Nephron progenitor cell (in vitro differentiated cells): ENCODE measurements at places on chromosomes 3 and 15.

DNA sequence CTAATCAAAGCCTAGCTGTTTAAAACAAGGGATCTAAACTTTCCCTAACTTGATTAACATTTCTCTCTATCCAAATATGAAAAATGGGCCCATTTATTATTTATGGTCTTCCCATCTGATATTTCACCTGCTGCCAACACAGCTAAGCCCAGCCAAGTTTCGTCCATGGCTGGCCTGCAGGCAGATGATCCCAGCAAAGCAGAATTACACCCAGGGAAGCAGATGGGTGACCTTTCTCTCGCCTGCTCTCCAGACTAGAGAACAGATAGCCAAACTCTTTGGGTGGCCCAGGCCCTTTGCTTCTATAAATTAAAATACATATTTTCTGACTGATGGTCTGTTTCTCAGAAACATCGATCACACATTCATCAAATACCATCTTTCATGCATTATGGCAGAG lies 1038.8 kb downstream of the AGBL1 start:
- DNase-seq, result peak; percentile 13

DNA sequence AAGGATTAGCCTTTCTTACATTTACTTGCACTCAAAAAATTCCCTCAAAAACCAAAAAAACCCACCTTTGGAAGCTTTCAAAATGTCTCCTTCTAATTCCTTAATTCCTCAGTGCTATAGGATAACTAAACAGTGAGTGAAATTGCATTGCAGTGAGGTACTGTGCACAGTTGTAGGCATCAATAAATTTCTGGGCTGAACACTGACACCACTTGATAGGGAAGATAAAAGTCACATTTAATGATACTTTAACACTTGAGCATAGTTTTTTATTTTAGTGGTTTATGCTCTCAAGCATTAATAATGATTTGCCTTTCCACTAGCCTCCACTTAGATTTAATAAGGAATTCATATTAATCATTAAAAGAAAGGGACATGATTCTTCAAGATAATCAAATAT lies 52.3 kb downstream of the MAP2K5 start:
- DNase-seq, result no peak

DNA sequence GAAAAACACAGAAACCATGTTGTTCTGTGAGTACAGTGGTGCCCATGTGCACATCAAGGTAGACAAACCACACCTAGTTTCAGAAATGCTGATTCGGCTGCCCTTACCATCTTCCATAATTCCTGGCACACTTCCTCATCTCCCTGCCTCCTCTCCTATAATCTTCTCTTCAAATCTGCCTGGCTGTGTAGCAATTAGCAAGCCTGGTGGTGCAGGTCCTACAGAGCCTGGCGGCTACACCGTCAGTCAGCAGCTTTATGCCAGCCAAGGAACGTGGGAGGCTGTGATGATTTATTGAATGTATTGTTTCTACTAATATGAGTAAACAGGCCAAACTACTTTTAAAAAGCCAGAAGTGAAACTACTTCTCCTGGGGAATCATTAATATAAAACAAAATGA lies 106.8 kb downstream of the SEMA6D start:
- DNase-seq, result no peak

- no peak for DNase-seq
These were observed 427.0 kb upstream of the RARB start for GRCh38 chr3:25000971-25001591.

DNA sequence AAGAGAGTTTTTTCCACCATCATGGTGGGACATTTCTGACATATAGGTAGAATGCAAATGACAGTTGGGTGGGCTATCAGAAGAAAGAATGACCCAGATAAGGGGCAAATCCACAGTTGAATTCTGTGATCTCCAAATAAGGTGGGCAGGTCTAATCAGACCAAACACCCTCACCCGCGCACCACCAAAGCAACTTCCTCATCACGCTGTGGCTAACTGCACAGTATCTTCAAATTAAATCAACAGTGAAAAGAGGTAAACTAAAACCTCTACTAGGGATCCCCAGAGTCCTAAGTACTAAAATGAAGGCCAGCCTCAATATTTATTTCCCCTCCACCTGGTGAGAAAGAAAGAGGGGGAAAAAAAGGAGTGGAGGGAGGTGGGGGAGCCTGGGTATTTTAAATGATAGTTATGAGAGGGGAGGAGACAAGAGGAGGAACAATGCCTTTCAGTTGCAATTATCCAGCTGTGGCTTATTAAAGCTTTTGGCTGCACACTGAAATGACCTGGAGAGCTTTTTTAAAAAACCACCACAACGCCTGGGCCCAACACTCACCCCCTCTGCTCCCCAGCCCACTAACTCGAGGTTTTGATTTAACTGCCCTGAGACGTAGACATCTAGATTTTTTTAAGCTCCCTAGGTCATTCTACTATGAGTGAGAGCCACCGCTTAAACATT lies 61.0 kb downstream of the LRIG1 start:
- DNase-seq, result no peak

DNA sequence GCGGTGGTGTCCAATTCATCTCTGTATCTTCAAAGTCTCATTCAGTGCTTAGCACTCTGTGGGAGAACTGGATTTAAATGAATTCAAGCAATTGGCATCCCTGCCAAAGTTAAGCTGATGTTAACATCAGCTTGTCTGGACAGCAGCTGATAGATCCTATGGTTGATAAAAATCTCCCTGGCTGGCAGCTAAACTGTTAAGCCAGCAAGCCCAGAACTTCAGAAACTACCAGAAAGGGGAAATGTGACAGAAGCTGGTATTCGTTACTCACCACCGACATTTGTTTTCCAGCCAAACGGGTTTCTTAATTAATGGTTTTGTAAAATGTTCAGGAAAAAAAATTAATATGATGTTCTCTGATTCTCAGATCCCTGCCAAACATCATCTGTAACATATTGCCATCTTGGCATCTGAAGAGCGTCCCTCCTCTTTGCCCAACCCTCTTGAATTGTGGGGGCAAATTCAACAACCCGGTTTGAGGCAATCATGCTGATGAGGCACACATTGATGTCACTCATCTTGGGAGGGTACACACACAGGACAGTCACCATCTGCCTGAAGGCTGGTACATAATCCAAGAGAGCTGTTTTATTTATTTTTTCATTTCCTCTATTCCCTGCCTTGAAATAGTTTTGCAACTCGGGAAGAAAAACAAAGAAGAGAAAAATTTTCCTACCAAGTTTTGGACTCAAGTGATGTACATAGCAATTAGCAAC lies 76.3 kb upstream of the ABHD17C start:
- no peak for DNase-seq

DNA sequence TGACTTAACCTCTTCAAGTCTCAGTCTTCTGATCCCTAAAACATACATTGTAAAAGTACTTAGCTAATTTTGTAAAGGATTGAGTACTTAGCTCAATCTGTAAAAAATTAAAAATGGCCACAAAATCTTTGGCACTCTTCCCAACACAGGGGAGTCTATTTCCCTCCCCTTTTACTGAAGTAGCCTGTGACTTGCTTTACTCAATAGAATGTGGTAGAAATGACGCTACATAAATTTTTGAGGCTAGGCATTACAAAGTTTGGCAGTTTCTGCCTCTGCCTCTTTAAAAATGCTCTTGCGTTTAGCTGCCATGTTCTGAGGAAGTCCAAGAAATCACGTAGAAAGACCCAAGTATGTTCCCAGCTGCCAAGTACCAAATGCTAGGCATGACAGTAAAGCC lies 80.2 kb downstream of the CBLB start:
- DNase-seq, result no peak

- DNase-seq, result no peak
These were observed 374.1 kb upstream of the RBMS3 start for GRCh38 chr3:28906561-28907310.

GRCh38 chr3:140370686-140371085 lies 307.2 kb upstream of the TRIM42 start:
- no peak for DNase-seq

DNA sequence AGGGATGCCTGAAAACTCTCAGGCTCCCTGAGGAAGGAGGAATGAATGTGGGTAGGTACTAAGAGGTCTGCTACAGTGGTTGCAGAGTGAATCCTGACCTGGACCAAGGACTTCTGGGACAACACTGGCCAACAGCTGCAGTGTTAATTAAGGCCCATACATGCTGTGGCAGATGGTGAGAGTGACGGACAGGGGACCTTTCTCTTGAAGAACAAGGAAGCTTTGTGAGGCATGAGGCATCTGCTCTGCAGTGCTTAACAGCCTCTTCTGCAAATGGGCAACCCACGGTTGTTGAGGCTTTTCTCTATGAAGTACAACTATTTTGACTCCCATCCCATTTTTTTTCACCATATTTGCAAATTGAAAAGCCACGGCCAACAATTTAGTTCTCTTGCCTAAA lies 26.6 kb upstream of the ACAN start:
- no peak for DNase-seq

GRCh38 chr3:141383555-141384129 lies 15.3 kb downstream of the ZBTB38 start:
- DNase-seq, result no peak

GRCh38 chr3:170598091-170598502 lies 12.2 kb upstream of the SLC7A14 start:
- DNase-seq, result no peak

- DNase-seq, result no peak
These were observed 19.3 kb upstream of the ATP10A start for GRCh38 chr15:25882466-25882865.

GRCh38 chr3:136708333-136708985 lies 43.7 kb downstream of the STAG1 start:
- DNase-seq, result no peak

- DNase-seq, result no peak
These were observed 213.1 kb upstream of the NECTIN3 start for GRCh38 chr3:110858549-110858948.

DNA sequence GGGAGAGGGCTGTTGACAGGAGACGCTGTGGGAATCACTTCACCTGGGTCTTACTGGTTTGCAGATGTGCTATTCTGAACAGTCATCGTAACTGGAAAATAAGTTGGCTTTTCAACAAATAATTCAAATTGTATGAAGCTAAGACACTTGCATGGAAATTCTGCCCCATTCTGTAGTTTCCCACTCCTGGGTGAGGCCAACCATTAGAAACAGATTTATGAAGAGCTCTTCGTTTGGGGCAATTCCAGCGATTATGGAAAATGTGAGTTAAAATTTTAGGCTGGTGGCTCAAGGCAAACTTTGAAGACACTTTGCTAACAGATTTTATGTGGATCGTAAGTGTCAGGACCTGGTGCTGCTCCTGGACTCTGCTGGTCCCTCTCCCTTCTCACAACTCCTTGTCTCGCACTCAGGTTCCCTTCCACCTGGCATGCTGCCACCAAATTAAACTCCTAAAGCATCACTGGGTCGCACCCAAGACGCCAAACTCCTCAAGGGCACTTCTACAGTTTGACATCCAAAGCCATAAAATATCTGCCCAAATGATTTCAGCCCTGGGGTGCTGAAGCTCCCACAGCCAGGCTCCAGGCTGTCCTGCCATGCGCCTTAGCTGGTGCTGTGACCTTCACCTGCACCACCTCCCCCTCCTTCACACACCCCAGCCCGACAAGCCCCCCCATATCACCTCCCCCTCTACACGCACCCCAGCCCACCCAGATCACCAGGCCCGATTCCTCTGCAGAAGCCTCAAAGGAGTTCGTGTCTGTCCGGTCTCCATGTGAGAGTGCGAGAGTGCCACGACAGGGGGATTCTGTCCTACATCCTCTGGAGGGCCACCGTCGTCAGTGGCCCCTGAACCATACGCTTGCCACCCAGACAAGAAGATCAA lies 138.4 kb downstream of the NSMCE3 start:
- DNase-seq, result no peak

- no peak for DNase-seq
These were observed 162.6 kb downstream of the IL1RAP start for GRCh38 chr3:190676481-190676880.

GRCh38 chr15:67085818-67086636 lies 20.6 kb downstream of the SMAD3 start:
- no peak for DNase-seq

DNA sequence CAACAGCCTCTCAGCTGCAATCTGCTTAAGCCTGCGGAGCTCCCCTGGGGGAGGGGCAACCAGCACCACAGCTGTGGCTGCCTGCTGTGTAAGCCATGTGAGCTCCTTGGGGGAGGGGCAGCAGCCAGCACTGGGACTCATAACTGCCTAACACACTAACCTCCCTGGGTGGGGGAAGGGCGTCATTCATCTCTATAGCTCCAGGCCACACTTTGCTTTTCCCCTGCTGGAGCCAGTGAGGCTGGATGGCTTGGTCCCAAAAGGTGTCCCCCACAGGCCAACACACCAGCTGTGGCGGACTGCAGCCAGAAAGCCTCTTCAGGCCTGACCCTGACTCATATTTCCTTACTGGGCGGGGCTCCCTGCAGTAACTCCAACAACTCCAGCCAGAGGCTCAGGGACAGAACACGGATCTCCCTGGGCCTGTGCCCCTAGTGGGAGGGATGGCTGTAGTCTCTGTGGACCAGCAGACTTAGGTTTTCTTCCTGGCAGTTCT lies 129.8 kb downstream of the PPM1L start:
- DNase-seq, result peak; percentile 69

GRCh38 chr3:29576181-29576580 lies 295.3 kb downstream of the RBMS3 start:
- DNase-seq, result no peak

DNA sequence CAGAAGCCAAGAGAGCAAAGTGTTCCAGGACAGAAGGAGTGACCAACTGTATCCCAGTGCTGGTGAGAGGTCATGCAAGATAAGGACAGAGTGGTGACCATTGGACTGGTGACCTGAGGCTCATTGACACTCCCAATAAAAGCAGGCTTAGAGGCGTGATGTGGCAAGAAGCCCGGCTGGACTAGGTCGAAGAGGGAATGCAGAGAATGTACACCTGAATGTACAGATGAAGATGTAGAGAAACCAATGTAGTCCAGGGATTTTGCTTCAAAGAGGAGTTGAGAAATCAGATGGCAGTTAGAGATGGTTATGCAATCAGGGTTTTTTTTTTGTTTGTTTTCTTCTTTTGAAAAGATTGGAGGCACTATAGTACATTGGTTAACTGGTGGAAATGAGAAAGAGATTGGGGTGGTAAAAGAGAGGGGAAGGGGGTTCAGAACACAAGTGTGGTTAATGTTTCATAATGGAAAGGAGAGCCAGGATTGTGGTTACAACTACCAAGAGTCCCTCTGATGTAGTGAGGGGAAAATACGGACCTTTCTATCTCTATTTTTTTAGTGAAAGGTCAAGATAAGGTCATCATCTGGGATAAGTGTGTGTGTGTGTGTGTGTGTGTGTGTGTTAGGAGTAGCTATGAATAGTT lies 23.3 kb downstream of the ST3GAL6 start:
- no peak for DNase-seq

DNA sequence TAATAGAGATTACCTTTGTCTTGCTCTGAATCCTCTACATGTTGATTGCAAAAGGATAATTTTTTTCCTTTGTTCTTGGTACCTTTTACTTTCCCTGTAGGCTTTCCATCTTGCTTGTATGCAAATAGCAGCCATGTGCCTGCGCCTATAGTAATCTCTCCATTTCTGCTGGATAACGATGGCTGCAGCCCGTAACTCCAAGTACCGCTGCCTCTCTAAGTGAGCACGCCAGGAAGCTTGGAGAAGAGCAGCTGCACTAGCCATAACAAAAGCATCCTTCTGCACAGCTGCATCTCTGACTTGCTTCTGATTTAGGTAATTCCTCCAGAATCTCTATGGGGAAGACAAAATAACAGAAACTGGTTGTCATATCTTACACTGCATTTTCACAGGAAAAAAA lies 89.3 kb downstream of the NR2E3 start:
- DNase-seq, result no peak
